Kidney (tissue), 22 donors: ENCODE measurements at places on chromosomes 7 and 10. TPM values are rescaled to one million over a fixed set of nuclear protein-coding genes. Genes with fewer than 3 reads are reported as not detected.

Gene NUTM2E
- 0.22 TPM for polyA plus RNA-seq

Gene CFAP43
- polyA plus RNA-seq: 3.1 TPM

Gene NOC3L
- 6.0 TPM for polyA plus RNA-seq

Gene CD36
- 6.7 TPM for polyA plus RNA-seq

Gene SEMA4G
- 23.5 TPM for polyA plus RNA-seq

Gene AKR1C4
- not detected for polyA plus RNA-seq

Gene CDK1
- 3.1 TPM for polyA plus RNA-seq

Gene SNX8
- 28.7 TPM for polyA plus RNA-seq

Gene SVOPL
- polyA plus RNA-seq: 5.1 TPM

Gene NSMCE4A
- 36.3 TPM for polyA plus RNA-seq

Gene TFR2
- polyA plus RNA-seq: 0.22 TPM

Gene SLC18A3
- polyA plus RNA-seq: not detected

Gene RTKN2
- 0.24 TPM for polyA plus RNA-seq

Gene TEX47
- polyA plus RNA-seq: not detected

Gene SFMBT2
- polyA plus RNA-seq: 1.2 TPM

Gene GRK5
- 7.3 TPM for polyA plus RNA-seq

Gene CXCL12
- polyA plus RNA-seq: 111 TPM

Gene SNCG
- polyA plus RNA-seq: 92.8 TPM

Gene CALML3
- 15.9 TPM for polyA plus RNA-seq

Gene GGCT
- 70.1 TPM for polyA plus RNA-seq

Gene CSGALNACT2
- polyA plus RNA-seq: 4.8 TPM

Gene ASB10
- 0.22 TPM for polyA plus RNA-seq

Gene CFAP46
- polyA plus RNA-seq: 3.8 TPM

Gene NUP42
- 24.8 TPM for polyA plus RNA-seq

Gene HGF
- polyA plus RNA-seq: 2.6 TPM

Gene ANTXRL
- polyA plus RNA-seq: not detected

Gene HHEX
- polyA plus RNA-seq: 3.1 TPM

Gene DDX50
- polyA plus RNA-seq: 24.0 TPM

Gene CAPZA2
- polyA plus RNA-seq: 130 TPM

Gene GIMAP1
- 6.4 TPM for polyA plus RNA-seq

Gene GRM8
- not detected for polyA plus RNA-seq

Gene KLF14
- 0.13 TPM for polyA plus RNA-seq

Gene FAM25A
- polyA plus RNA-seq: not detected

Gene OR2A12
- not detected for polyA plus RNA-seq

Gene SLC16A12
- polyA plus RNA-seq: 19.0 TPM

Gene ASZ1
- not detected for polyA plus RNA-seq

Gene MALRD1
- 2.4 TPM for polyA plus RNA-seq
